ENCODE measurements at places on chromosomes 16 and 17. TPM values are rescaled to one million over a fixed set of nuclear protein-coding genes. Genes with fewer than 3 reads are reported as not detected.

SULT1A1 gene
- 61.7 TPM for total RNA-seq

TAT gene
- total RNA-seq = 2.2 TPM

OR2C1 gene
- not detected for total RNA-seq

LRRC37A gene
- 0.85 TPM for total RNA-seq

NOTUM gene
- total RNA-seq = 0.57 TPM

FBXO39 gene
- not detected for total RNA-seq

EME2 gene
- total RNA-seq = 30.6 TPM

ADAMTS18 gene
- total RNA-seq = 0.05 TPM

RAD51C gene
- total RNA-seq = 20.2 TPM

G6PC1 gene
- 0.40 TPM for total RNA-seq

BCKDK gene
- 43.4 TPM for total RNA-seq

SARM1 gene
- 7.7 TPM for total RNA-seq

TBKBP1 gene
- 2.9 TPM for total RNA-seq

KLHL11 gene
- 14.0 TPM for total RNA-seq

SLX4 gene
- total RNA-seq = 3.5 TPM

CDH8 gene
- 0.13 TPM for total RNA-seq

AKAP10 gene
- total RNA-seq = 30.3 TPM

DHRS11 gene
- total RNA-seq = 191 TPM

B9D1 gene
- total RNA-seq = 5.6 TPM

MEIOC gene
- not detected for total RNA-seq

PRR11 gene
- total RNA-seq = 34.0 TPM

ZNF469 gene
- total RNA-seq = 0.17 TPM

ADCY9 gene
- total RNA-seq = 25.6 TPM

PRR29 gene
- total RNA-seq = 0.16 TPM

GSDMA gene
- total RNA-seq = 0.90 TPM

TBX21 gene
- total RNA-seq = 0.40 TPM

ACSM2A gene
- 0.20 TPM for total RNA-seq

FAM117A gene
- 7.9 TPM for total RNA-seq

TBC1D3E gene
- not detected for total RNA-seq

SLC43A2 gene
- 38.7 TPM for total RNA-seq

CACNB1 gene
- total RNA-seq = 8.8 TPM

KRT12 gene
- 4.4 TPM for total RNA-seq

AP2B1 gene
- 220 TPM for total RNA-seq

MAPT gene
- 0.37 TPM for total RNA-seq

TERB1 gene
- total RNA-seq = not detected

PRSS8 gene
- 337 TPM for total RNA-seq

LRRC37A3 gene
- 5.7 TPM for total RNA-seq

Measured in colonic mucosa (tissue), 4 donors.